ENCODE measurements at places on chromosomes 5 and 9.

DNA sequence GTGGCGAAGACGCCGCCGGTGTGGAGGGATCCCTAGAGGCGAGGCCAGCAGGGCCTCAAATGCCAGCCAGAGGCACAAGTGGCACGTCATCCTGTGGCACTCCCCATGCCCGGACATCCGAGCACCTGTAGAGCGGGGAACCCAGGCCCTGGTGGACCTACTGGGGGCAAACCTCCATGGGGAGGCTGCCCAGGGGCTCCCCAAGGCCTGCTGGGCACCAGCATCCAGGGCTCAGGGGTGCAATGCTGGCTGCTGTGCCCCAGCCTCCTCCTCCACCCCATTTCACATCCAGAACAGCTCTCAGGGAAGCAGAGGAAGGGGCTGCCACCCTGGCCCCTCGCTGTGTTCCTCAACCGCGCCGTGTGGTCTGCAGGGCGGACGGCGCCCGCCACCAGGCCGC, 43.5 kb downstream of the HK3 start:
- DNase-seq, result no peak

DNA sequence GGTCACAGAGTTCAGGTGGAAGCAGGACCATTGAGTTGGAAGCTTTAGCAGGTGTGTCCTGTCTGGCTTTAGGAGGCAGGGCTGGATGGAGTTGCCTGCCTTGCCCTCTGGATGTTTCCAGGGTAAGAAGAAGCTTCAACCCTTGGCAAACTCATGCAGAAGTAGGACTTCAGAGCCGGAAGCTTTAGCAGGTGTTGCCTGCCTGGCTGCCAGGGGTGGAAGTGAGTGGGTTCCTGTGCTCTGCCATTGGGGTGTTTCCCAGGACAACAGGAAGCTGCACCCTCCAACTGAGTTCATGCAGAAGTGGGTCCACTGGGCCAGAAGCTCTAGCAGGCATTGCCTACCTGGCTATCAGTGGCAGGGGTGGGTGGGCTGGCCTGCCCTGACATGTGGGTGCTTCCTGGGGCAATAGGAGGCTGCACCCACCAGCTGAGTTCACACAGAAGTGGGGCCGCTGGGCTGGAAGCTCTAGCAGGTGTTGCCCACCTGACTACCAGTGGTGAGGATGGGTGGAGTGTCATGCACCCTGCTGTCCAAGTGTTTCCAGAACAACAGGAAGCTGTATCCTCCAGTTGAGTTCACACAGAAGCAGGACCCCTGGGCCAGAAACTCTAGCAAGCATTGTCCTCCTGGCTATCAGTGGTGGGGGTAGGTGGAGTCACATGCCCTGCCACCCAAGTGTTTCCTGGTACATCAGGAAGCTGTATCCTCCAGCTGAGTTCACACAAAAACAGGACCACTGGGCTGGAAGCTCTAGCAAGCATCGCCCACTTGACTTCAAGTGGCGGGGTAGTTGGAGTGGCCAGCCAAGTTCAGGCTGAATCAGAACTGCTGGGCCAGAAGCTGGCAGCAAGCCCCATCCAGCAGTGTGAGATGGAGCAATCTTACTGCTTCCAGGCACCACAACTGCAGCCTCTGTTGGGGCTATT, 24.6 kb downstream of the LOX start:
- DNase-seq, result no peak

- no peak for DNase-seq
Observed at GRCh38 chr5:7516253-7516652, 120.3 kb downstream of the ADCY2 start.

- DNase-seq, result no peak
Observed at GRCh38 chr5:82537687-82538306, 259.6 kb upstream of the RPS23 start.

DNA sequence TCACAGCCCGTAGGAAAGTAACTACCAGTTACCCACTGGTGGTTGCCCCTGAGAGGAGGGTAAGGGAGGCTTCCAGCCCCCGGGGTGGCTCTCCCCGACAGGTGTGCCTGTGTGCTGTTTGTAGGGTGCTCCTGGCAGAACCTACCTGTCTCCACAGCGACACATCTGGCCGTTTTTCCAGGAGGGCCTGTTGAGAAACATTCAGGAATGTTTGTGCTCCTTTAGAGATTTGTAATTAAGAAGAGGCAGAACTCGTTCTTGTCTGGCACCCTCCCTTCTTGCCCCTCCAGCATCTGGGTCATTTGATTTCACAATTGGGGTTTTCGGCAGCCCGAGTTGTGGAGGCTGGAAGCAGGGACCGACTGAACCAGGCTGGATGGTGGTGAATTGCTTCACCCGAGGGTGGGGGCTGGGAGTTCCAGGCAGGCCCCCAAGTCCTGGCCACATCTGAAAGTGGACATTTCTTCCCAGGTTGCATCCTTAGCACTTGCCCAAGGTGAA, 74.2 kb downstream of the WWC1 start:
- DNase-seq, result no peak

DNA sequence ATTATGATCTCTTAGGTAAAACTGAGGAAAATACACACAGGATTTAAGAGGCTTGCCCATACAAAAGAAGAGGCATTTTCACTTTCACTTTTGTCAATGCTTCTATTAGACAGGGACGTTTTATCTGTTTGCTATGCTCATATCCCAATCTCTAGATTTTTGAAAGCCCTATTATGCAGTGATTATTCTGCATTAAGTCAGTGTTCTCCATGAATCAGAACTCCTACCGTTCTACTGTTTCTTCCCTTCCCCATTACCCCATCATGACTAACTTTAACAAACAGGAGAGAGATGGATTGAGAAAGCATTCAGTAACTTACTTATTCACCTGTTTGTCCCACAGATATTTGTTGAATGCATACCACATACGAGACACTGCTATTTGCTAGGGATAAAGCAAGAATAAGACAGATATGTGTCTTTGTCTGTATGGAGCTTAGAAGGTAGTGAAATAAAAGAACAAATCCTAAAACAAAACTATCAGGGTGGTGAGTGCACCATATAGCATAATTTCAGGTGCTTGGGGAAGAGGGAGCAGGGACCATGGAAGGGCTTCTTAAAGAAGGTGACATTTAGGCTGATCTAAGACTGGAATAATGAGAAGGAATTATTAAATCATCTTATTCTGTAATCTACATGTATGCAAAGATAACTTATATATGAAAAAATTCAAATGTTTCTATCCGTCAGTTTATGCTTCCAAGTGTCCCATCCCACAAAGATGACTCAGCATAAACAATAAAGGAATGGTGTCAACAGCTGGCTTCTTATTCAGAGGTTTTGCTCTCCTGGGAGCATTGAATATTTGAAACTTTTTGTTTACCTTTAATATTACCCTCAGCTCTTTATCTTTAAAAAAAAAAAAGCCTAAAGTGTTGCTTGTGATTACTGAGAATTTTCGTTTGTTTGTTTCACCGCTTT, 328.1 kb downstream of the HINT1 start:
- no peak for DNase-seq

GRCh38 chr5:105630803-105631202, 2039.9 kb downstream of the EFNA5 start:
- DNase-seq, result no peak

- no peak for DNase-seq
Observed at GRCh38 chr9:123868002-123868401, 61.9 kb downstream of the DENND1A start.

DNA sequence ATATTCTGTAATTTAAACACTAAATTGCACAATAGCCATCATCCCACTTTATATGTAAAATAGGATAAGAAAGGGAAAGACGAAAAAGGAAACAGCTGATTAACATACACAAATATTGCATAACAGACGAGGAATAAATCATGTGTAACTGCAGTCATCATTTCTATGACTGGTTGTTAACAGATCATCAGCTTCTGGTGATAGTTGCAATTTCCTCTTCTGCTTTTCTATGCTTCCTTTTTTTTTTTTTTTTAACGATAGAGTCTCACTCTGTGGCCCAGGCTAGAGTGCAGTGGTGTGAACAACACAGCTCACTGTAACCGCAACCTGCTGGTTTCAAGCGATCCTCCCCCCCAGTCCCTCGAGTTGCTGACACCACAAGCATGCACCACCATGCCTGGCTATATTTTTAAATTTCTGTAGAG, 22.5 kb upstream of the JAKMIP2 start:
- no peak for DNase-seq

- no peak for DNase-seq
Observed at GRCh38 chr9:92966518-92966800, 19.1 kb downstream of the FGD3 start.

GRCh38 chr9:84667571-84668195, 1.8 kb upstream of the NTRK2 start:
- DNase-seq, result no peak

DNA sequence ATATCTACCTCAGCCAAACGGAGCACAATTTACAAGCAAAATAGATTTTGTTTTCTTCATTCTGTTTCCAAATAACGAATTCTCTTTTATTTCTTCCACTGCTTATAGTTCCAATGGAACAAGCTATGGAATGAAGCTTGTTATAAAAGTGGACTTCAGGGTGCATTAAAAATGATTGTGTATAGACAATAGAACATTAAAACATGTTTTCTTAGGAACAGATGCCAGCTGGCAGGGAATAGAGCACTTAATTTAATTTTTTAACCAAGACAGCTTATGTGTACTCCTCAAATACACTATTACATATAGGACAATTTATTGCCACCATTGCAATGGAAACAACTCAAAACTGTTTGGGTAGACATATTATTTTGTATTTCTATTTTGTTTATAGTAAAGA, 860.1 kb upstream of the TYRP1 start:
- no peak for DNase-seq

- DNase-seq, result no peak
Observed at GRCh38 chr5:36384845-36385244, 83.1 kb upstream of the RANBP3L start.

DNA sequence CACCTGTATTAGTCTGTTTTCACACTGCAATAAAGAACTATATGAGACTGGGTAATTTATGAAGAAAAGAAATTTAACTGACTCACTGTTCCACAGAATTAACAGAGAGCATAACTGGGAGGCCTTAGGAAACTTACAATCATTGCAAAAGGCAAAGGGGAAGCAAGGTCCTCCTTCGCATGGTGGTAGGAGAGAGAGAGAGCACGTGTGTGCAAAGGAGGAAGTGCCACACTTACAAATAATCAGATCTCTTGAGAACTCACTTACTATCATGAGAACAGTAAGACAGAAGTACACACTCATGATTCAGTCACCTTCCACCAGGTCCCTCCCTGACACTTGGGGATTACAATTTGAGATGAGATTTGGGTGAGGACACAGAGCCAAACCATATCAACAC, 258.7 kb downstream of the TRIM32 start:
- no peak for DNase-seq

DNA sequence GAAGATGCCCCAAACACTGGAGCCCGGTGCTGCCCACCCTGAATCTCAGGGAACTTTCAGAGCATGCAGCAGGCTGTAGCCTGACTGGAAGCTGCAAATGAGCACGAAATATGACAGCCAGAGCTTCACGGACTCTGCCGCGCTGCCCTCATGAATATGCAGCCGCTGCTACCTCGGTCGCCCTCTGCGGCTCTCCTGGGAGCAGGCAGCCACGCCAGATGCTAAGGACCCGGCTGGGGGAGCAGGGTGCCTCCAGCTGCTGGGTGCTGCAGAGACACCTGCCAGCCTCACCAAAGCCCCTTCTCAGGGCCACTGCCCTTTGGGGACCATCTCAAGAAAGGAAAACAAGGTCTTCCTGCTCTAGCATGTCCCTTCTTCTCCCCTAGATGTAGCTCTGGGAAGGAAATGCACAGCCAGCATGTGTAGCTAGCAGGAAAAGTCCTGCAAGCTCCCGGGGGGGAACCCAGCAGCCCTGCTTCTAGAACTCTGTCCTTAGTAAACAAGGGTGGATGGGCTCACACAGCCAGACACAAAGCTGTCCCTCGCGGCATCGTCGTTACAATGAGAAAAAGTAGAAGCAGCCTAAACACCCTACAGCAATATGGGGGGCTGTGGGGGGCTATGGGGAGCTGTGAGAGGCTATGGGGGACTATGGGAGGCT, 56.8 kb upstream of the OLFM1 start:
- no peak for DNase-seq

DNA sequence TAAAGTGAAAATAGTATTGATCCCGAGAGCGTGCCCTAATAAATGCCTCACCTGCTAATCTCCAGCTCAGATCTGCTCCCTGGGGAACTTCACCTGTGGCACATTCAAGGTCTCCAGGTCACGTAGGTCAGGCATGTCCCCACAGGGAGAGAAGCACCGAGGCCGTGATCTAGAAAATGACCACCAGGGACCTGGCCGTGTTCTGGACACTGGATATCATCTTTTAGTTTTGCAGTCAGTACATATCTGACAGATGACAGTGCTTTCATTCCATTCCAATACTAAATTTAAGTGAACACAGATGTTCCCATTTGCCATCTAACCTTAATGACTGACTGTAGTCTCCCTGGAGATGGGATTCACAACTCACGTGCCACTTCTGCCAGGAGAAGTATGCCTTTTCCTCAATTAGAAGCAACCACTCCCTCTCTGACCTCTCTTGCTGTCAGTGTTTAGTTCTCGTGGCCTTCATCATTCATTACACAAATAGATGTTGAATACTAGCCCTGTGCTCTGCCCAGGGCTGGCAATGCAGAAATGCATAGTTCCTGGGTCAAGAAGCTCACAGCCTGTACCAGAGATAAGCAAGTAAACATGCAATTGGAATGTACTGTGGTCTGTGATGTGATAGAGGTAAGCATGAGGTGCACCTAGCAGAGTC, 276.5 kb downstream of the NTRK2 start:
- no peak for DNase-seq

DNA sequence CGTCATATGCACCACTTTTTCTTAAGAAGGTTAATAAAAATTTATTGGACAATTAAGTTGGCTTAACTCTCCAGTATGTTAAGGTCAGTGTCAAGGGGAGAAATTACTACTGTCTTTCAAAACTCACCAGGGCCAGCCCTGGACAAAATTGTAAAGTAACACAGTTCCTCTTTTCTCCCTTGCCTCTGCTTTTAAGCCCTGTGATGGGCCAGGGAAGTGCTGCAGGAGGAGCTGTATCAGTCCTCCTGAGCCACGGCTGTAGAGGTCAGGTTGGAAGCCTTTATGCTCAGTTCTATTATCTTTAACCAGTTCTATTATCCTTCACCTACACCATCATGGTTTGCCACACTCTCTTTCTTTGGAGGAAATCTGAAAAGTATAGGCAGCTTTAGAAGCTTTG, 11.5 kb upstream of the PPP2R2B start:
- DNase-seq, result no peak

- no peak for DNase-seq
Observed at GRCh38 chr9:84146893-84147710, 166.5 kb downstream of the RMI1 start.

DNA sequence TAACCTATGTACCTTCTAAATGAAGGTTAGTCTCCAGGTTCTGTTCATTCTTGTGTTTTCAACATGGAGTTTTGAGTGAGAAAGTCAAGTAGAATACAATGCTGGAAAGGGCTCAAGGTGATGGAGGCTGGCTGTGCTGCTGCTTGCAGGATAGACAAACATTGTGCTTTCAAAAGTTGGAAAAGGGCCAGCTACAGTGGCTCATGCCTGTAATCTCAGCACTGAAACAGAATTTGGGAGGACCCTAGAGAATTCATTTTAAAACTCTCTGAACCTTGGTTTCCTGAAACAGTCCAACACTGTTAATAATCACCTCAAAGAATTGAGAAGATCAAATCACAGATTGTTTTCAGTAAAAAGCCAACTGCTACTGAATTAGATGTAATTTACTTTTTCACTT, 15.4 kb upstream of the IARS1 start:
- no peak for DNase-seq

GRCh38 chr5:1336106-1336561, 8.8 kb downstream of the CLPTM1L start:
- DNase-seq, result no peak

Data from activated CD8-positive, alpha-beta memory T cell treated with anti-CD3 and anti-CD28 coated beads for 1 hour (primary cell).